NB4 (cell line): ENCODE measurements at places on chromosomes 12 and 14.

DNA sequence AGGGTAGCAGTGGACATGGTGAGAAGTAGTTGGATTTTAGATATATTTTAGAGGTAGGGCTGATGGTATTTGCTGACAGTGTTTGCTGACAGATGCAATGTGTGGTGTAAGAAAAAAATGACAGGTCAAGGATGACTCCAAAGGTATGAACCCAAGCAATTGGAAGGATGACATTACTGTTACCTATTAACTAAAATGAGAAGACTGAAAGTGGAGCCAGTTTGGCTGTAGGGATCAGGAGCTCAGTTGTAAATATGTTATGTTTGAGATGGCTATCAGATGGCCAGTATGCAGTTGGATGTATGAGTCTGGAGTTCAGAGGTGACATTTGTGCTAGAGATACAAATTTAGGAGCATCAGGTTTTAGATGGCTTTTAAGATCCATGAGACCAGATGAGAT lies 17.4 kb upstream of the SERPINA6 start:
- DNase-seq = no peak

GRCh38 chr12:28050606-28051005 lies 78.1 kb upstream of the PTHLH start:
- no peak for DNase-seq

- no peak for DNase-seq
These were observed 42.0 kb downstream of the AREL1 start for GRCh38 chr14:74670726-74671411.

DNA sequence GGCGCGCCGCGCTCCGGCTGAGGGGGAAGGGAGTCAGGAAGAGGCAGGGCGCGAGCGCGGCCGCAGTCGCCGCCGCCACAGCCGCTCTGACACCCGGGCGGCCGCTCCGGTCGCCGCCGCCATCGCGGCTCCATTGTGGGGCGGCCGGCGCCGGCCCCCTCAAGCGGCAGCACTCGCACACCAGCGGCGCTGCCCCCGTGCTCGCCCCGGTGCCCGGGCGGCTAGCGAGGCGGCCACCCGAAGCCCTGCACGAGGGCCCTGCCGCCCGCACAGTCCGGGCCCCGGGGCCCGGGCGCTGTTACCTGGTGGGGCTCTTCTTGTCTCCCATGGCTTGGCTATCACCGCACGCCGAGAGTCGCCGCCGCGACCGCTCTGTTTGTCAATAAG lies 202 bp downstream of the YAF2 start:
- no peak for DNase-seq

GRCh38 chr12:1401891-1402290 lies 192.5 kb downstream of the FBXL14 start:
- DNase-seq = no peak

DNA sequence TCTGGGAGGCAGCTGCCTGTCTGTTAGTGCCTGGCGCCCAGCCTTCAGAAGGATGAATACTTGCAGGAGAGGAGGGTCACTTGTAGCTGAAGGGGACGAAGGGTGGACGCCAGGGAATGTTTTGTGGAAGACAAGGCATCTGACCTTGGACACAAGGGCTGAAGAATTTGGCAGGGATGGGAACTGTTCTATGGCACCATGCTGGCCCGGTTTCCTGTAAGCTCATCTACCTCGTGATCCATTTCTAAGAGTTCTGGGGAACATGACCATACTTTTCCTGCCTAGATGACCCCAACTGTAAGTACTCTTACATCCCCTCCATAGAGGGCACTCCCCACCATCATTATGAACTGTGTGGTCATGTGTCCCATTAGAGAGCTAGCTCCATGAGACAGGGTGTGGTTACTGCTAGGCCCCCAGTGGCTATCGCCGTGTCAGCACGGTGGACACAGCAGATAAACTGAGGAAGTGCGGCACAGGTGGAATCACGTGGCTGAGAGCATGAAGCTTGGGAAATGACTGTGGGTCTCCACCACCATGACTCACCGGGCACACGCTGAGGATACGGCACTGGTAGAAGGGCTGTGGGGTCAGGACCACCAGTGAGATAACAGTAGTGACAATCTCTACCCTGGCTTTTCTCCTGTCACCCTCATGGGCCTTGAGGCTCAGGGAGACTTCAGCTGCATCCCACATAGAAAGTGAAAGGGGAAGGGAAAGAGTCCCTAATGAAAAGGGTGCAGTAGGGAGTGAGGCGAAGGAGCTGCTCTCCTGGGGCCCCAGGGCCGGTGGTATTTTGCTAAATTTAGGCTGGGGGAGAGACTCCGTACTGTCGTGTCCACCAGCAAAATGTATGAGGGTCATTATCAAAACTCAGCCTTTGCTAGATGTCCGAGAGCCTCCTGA lies 252.6 kb downstream of the FOXN3 start:
- DNase-seq = no peak

GRCh38 chr12:2408262-2408661 lies 355.5 kb downstream of the CACNA1C start:
- no peak for DNase-seq

- no peak for DNase-seq
These were observed 86.1 kb downstream of the SLC24A4 start for GRCh38 chr14:92409043-92409442.

- DNase-seq = peak; percentile 2
These were observed 15.8 kb downstream of the RGS6 start for GRCh38 chr14:71947947-71948500.

DNA sequence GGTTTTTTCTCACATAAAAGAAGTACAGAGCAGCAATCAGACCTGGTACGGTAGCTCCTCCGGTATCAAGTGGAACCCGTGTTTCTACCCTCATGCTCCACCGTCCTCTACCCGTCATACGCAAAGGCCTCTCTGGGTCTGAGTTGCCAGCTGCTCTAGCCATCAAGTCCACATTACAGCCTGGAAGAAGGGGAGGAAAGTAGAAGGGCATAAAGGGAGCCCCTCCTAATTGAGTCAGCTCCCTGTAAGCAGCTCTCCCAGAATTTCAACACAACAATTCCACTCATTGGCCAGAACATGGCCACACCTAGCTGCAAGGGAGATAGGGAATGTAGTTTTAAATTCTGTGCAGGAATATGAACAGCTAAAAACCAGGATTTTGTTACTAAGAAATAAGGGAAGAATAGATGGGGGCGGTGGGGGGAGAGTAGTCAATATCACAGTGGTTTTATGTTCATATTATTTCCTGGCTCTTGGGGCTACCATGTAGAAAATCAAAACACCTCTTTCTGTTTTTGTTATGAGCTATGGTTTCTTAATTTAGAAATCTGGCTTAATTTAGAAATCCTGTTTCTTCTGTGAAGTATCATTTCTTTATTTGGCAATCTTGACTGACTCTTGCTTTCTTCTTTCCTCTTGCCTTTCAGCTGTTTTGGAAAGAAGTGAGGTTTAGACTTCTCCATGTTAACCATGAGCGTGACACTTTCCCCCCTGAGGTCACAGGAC lies 103.9 kb downstream of the AKAP6 start:
- DNase-seq = no peak

DNA sequence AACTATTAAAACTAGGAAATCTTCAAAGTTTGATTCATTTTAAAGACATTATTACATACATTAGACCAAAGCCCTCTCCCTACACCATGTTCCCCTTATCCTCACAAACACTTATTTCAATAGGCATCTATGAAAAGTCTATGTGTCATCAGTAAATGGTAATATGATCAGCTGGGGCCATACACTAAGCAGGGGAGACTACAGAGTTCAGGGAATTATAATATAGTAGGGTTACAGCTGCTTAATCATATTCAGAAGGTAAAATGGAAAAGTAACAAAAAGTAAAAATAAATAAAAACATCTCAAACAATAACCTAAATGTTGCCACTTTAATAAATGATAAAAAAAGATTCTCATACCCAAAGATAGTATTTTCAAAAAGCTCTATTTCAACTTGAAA lies 29.1 kb downstream of the PAWR start:
- no peak for DNase-seq
